ENCODE measurements at places on chromosomes 11 and 22.

GRCh38 chr22:43153899-43154298 is 2.5 kb downstream of the TSPO start:
- no peak for DNase-seq

DNA sequence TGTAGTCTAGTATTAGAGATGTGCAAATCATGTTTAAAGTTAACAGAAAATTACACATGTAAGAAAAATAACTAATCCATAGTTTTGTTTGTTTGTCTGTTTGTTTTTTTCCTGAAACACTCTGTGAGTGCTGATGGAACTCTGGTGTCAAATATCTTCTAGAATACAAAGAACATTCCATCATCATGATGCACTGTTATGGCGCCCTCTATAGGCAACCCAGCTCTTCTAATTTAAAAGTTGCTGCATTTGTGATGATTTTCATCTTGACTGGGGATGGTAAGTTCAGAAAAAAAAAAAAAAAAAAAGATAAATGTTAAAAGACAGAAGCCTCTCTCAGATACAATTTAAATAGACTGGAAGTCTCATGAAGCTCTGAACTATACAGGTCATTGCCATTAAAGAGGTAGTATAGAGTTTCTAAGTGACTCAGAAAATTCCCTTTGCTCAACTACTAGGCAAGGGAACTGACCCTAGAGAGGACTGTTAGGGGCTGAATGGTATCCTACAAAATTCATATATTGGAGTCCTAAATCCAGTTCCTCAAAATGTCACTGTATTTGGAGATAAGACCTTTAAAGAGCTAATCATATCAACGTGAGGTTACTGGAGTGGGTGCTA is 597.2 kb upstream of the ANO3 start:
- DNase-seq = no peak

- DNase-seq = no peak
Observed at GRCh38 chr11:65215441-65216076, 33.8 kb downstream of the CAPN1 start.

DNA sequence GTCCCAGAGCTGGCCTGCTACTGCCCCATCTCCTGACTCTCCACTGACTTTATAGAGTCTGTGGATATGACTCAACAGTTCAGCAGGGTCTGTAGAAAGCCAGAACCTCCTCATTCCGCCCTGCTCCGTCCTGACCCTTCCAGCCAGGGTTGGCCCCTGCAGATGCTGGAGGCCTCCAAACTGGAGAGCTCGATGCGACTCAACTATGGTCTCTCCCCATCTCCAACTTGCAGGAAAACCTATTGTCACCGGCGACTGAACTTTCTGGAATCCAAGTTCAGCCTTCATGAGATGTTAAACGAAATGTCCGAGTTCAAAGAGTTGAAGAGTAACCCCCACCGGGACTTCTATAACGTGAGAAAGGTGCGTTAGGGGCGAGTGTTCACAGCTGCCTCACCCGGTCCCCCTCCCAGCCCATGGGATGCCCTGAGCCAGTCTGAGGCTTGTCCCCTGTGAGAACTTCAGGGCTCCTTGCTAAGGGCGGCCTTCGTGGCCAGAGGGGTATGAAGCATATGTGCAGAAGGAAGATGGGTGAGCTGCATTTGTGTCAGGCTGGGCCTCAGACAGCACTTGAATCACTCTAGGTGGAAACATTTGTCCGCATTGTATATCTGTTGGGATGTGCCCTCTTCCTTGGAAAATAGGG is 32.1 kb downstream of the AMPD3 start:
- DNase-seq = no peak

DNA sequence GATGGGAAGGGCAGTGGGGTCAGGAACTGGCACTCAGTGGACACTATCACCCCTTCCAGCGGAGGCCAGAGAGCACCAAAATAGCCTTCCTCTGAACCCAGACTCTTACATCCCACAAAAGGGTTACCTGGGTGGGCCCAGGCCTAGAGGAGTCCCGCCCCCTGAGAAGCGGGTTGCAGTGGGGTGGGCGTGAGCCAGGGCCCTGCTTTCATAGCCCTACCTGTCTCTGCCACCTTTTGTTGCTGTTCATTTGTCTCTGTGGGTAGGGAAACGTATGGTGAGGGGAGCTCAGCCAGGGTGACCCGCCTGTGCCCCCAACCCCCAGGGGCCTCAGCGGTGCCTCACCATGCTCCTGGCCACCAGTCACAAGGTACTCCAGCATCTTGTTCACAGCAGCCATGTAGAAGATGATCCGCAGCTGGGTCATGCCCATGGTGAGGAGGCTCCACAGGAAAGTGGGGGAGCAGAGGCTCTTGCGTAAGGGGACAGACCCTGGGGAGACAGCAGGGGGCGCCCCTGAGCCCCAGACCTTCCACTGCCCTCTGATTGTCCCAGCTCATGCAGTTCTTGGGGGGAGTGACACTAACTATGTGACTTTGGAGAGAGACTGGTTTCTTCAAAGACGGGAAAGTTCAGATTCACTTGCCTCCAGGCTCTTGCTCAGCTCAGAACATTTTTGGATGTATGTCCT is 24.0 kb downstream of the SLC43A1 start:
- no peak for DNase-seq

- DNase-seq = no peak
Observed at GRCh38 chr11:15223318-15223717, 108.6 kb downstream of the INSC start.

DNA sequence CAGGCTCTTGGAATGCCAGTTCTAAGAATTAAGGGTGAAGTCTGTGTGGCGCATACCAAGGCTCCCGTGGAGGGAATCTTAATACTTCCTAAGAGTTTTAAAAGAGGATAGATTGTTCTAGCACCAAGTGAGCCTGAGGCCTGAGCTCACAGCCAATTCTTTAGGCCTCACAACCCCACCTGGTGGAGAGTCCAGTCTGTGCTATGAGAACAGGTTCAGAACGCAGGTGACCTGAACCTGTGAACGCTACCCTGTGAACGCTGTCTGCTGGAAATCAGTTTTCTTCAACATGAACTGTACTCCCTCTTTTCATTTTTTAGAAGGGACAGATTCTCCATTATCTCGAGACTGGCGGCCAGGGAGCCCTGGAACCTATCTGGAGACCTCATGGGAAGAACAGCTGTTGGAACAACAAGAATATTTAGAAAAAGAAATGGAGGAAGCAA is 43.2 kb upstream of the DLAT start:
- no peak for DNase-seq

- DNase-seq = peak; percentile 54
Observed at GRCh38 chr22:30717331-30717921, 22.8 kb downstream of the OSBP2 start.
